ENCODE measurements at places on chromosomes 1 and 21. TPM values are rescaled to one million over a fixed set of nuclear protein-coding genes. Genes with fewer than 3 reads are reported as not detected.

S100A2 gene
- 3.3 TPM for total RNA-seq

EPS15 gene
- 108 TPM for total RNA-seq

ST7L gene
- total RNA-seq = 22.1 TPM

CRYBG2 gene
- total RNA-seq = not detected

TNFRSF14 gene
- total RNA-seq = 12.0 TPM

SLAMF9 gene
- total RNA-seq = not detected

SPOCD1 gene
- 37.2 TPM for total RNA-seq

C1orf146 gene
- total RNA-seq = not detected
